ENCODE measurements at places on chromosomes 5 and 9.

GRCh38 chr9:113436728-113437515 is 26.4 kb downstream of the C9orf43 start:
- H3K36me3 ChIP-seq = no peaks in the 10 kb centered on the region
- DNase-seq = no peak
- no peaks in the 10 kb centered on the region for H3K27me3 ChIP-seq
- no peak overlapping the region for H3K4me3 ChIP-seq
- no peaks in the 10 kb centered on the region for H3K4me1 ChIP-seq
- H3K27ac ChIP-seq = no peak overlapping the region

DNA sequence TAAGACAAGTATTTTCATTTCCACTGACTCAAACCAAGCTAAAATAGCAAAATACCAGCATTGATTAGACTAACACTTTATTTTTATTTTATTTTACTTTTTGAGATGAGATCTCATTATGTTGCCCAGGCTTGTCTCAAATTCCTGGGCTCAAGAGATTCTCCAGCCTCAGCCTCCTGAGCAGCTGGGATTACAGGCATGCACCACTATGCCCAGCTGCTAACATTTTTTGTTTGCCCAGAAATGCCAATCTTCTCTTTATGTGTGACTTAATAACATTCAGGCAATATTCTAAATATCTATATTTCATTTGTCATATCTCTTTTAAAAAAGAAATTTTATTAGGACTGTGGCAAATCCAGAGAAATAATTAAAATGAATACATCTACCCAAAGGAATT is 55.0 kb downstream of the OXCT1 start:
- H3K27ac ChIP-seq = no peak overlapping the region
- H3K4me1 ChIP-seq = no peaks in the 10 kb centered on the region
- H3K4me3 ChIP-seq = no peak overlapping the region
- no peak for DNase-seq
- no peaks in the 10 kb centered on the region for H3K27me3 ChIP-seq

DNA sequence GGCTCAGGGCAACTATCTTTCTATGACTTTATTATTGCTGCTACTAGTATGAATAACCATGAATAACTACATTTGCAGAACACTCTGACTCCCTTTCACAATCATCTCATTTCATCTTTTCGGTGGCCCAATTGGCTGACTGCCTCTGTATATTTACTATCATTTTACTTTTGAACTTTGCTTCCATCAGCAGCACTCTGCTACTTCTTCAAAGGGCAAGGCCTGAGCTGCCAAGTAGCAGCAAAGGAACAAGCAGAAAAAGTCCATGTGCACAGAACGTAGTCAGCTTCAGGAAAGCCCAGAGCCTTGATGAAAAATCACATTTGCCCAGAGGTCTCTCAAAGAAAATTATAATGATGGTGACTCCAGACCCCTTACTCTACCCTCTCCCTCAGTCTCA is 214.5 kb upstream of the PUM3 start:
- H3K36me3 ChIP-seq = no peaks in the 10 kb centered on the region
- no peak overlapping the region for H3K4me3 ChIP-seq
- H3K27me3 ChIP-seq = no peaks in the 10 kb centered on the region
- no peak overlapping the region for H3K27ac ChIP-seq

- H3K4me3 ChIP-seq = no peak overlapping the region
- no peaks in the 10 kb centered on the region for H3K4me1 ChIP-seq
- no peaks in the 10 kb centered on the region for H3K27me3 ChIP-seq
- DNase-seq = no peak
- H3K27ac ChIP-seq = no peak overlapping the region
These were observed 95.9 kb upstream of the GNAQ start for GRCh38 chr9:78127279-78128225.

DNA sequence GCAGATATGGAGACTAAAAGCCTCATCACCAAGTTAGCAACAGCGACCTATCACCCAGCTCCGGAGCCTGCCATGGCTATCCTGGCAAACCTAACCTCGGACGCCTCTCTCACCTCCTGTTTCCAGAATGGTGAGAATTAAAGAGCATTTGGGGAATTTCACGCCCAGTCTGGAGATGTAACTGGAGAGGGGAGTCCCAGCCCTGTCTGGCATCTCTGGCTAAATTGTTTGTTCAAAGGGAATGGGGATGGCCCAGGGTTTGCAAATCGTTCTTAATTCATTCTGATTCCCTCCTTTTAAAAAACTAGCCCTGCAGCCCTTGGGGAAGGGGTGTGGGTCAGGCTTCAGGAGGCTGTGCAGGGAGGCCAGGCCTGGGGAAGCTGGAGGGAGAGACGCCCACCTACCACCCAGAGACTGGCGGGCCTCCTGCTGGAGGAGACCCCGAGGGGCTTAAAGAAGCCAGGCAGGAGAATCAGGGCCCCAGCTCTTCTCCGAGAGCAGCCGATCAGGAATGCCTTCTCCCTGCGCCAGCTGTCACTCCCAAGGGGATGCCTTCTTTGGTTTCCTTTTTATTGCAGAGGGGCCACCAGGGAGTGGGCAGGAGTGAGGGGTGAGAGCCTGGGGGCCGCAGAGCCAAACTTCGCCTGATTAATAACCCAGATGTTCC is 964 bp upstream of the COL5A1 start:
- H3K27ac ChIP-seq = peak overlapping the region; percentile 25
- H3K4me3 ChIP-seq = peak overlapping the region; percentile 64
- no peaks in the 10 kb centered on the region for H3K4me1 ChIP-seq
- H3K27me3 ChIP-seq = peaks cover 61% of the 10 kb centered on the region

- H3K27me3 ChIP-seq = no peaks in the 10 kb centered on the region
- DNase-seq = no peak
- H3K4me1 ChIP-seq = no peaks in the 10 kb centered on the region
- H3K4me3 ChIP-seq = no peak overlapping the region
These were observed 8.2 kb downstream of the PBX3 start for GRCh38 chr9:125755340-125755739.

DNA sequence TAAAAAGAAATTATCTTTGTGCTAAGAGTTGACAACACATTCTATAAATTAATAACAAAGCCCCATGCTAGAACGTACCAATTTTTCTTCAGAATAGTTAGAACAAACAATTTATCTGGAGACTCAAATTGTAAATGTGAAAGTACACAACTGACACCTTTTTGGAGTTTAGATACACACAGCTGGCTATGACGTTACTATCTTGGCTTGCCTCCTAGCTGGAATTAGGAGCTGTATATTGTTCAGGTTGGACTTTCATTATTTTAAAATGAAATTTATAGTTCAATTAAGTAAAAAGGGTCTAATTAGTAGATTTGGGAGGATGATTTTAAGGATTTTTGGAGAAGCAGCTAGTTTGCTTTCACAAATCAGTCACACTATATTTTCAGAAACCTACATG is 393.9 kb upstream of the RIOK2 start:
- H3K4me1 ChIP-seq = no peaks in the 10 kb centered on the region
- H3K4me3 ChIP-seq = no peak overlapping the region
- no peaks in the 10 kb centered on the region for H3K27me3 ChIP-seq
- no peak for DNase-seq
- no peak overlapping the region for H3K27ac ChIP-seq

DNA sequence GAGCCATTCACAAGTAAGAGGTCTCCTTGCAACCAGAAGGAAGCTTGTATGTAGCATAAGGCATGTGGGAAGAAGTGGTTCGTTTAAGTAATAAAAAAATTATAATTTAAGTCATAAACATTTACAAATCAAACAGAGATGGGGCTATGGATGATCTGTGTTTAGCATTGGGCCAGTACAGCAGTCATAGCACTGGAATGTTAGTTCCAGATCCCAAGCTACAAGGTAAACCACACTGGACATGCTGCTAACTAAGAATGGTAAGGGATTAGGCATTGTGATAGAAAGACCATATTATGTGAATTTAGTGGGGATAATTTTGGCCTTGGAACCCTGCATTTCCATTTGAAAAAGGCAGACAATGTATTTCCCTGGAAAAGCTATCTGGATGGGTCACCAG is 170.4 kb upstream of the KCNN2 start:
- DNase-seq = no peak
- H3K4me1 ChIP-seq = no peaks in the 10 kb centered on the region
- no peaks in the 10 kb centered on the region for H3K27me3 ChIP-seq
- H3K27ac ChIP-seq = no peak overlapping the region

DNA sequence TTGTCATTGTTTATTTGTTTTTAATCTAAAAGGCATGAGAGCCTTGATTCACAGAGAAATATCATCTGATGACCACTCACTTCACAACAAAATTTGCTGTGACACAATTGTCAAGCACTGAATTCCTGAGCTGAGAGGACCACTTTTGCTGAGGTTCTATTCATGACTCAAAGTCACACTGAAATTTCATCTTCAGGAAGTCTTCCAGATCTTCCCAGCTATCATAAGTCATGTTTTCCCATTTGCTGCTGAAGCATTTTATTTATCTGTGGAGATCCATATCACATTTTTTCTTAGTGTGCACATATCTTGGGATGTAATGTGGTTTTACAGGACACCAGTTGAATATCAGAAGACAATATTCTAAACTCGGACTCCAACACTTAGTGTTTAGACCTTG is 255.1 kb upstream of the TRIM32 start:
- no peak overlapping the region for H3K27ac ChIP-seq
- DNase-seq = no peak
- no peaks in the 10 kb centered on the region for H3K36me3 ChIP-seq
- no peaks in the 10 kb centered on the region for H3K4me1 ChIP-seq
- no peak overlapping the region for H3K4me3 ChIP-seq

DNA sequence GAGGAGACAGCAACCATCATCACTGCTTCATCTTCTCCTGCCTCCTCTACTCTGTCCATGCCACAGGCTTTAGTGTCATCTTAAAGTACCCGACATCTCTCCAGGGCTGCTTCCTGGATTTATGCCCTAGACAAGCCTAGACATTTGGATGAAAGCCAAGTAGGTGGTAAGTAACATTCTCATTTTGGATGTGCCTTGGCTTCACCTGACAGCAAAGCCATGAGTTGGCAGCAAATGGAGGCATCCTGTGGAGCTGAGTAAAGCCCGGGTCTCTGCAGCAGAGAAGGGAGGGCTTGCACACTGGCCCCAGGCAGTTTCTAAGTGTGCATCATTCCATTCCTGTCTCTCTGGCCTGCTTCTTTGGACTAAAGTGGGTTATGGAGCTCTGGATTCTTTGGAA is 299.1 kb downstream of the DMAC1 start:
- no peaks in the 10 kb centered on the region for H3K27me3 ChIP-seq
- H3K4me1 ChIP-seq = no peaks in the 10 kb centered on the region
- DNase-seq = no peak
- no peaks in the 10 kb centered on the region for H3K36me3 ChIP-seq
- no peak overlapping the region for H3K4me3 ChIP-seq
- H3K27ac ChIP-seq = no peak overlapping the region

DNA sequence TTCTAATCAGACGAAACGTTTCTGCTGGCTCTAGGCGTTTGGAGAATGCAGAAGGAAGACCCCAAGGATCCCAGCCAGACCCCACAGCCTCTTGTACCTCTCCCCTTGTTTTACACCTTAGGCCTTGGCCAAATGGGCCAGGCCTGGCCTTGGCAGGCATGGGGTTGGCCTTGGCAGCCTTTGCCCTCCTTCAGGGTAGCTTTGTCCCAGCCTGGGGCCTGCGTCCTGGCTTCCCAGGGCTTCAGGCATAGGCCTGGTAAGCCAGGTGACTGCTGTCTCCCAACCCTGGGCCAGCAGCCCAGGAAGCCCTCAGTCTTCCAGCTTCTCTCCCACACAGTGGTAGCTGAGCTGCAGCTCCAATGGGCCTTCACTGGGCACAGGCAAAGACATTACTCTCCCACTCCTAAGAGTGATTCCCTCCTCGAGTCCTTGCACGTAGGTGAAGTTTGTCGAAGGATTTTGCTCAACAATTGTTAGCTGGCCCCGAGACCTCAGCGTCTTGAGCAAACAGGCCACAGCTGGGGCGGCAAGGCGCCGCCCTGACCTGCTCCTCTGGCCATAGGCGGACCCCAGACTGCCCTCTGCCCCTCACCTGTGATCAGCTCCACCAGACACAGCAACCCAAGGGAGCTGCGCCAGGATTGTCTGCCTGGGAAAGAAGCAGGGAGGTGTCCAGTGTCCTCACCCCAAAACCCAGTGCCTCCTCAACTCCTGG is 1.1 kb upstream of the PITX1 start:
- peak overlapping the region; percentile 90 for H3K27ac ChIP-seq
- peaks cover 25% of the 10 kb centered on the region for H3K4me1 ChIP-seq
- no peak for DNase-seq
- peaks cover 4% of the 10 kb centered on the region for H3K27me3 ChIP-seq

- no peaks in the 10 kb centered on the region for H3K4me1 ChIP-seq
- H3K27ac ChIP-seq = no peak overlapping the region
- no peak overlapping the region for H3K4me3 ChIP-seq
- no peak for DNase-seq
These were observed 42.2 kb upstream of the MYO10 start for GRCh38 chr5:16978296-16978695.

- H3K4me1 ChIP-seq = no peaks in the 10 kb centered on the region
- no peaks in the 10 kb centered on the region for H3K27me3 ChIP-seq
- DNase-seq = no peak
- no peak overlapping the region for H3K27ac ChIP-seq
- no peaks in the 10 kb centered on the region for H3K36me3 ChIP-seq
These were observed 123.0 kb upstream of the GRIA1 start for GRCh38 chr5:153367466-153367865.

GRCh38 chr5:179343719-179344430 is 1.4 kb downstream of the ADAMTS2 start:
- H3K27me3 ChIP-seq = peaks cover 45% of the 10 kb centered on the region
- peak overlapping the region; percentile 73 for H3K4me3 ChIP-seq
- no peak overlapping the region for H3K27ac ChIP-seq
- no peaks in the 10 kb centered on the region for H3K36me3 ChIP-seq
- no peak for DNase-seq
- peaks cover 6% of the 10 kb centered on the region for H3K4me1 ChIP-seq

DNA sequence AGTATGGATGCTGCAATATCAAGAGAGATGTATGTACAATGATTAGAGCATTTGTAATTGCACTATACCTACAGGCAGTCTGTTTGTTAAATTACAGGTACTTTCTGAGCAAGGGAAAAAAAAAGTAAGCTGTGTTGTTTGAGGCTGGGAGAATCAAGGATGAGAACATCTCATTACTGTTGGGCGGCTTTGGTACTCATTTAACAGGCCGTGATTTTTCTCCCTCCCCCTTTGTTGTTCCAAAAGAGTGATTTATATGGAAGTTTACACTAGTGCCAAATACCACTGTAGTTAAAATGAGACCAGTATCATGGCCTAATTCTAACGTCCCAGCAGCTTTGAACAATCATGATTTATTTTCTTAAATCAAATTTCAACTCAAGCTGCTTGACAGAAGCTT is 71.2 kb upstream of the GNA14 start:
- DNase-seq = no peak
- no peak overlapping the region for H3K4me3 ChIP-seq
- no peak overlapping the region for H3K27ac ChIP-seq
- H3K36me3 ChIP-seq = no peaks in the 10 kb centered on the region
- no peaks in the 10 kb centered on the region for H3K27me3 ChIP-seq

- H3K4me1 ChIP-seq = no peaks in the 10 kb centered on the region
- peaks cover 4% of the 10 kb centered on the region for H3K27me3 ChIP-seq
- H3K36me3 ChIP-seq = no peaks in the 10 kb centered on the region
These were observed at the start of gene TNC for GRCh38 chr9:115117999-115118878. Gene TNC, minus strand, starts transcription at chr9:115118157. Its CDS starts 27,139 bp downstream, at chr9:115091018.
